ENCODE measurements at places on chromosomes 11 and 22.

GRCh38 chr11:117861151-117862018 lies 15.1 kb downstream of the FXYD6 start:
- peak; percentile 15 for DNase-seq

GRCh38 chr22:21054714-21055563 lies 9.2 kb downstream of the LRRC74B start:
- DNase-seq = no peak

DNA sequence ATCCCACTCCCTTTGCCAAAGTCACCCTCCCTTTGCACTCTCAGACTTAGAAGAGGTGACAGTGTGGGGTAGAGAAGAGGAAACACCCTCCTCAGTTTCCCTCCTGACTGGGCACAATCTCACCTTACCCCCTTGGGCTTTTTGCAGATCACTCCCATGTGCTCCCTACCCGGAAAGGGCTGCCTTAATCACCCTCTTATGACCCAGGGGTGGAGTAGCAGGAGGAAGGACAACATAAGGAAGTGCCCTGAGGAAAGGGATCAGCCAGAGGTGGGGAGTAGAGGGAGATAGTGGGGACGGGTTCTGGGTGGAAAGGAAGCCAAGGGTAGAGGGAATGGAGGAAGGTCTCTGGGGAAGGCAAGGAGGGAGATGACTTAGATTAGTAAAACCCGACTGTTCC lies 52.0 kb downstream of the NRXN2 start:
- DNase-seq = no peak

DNA sequence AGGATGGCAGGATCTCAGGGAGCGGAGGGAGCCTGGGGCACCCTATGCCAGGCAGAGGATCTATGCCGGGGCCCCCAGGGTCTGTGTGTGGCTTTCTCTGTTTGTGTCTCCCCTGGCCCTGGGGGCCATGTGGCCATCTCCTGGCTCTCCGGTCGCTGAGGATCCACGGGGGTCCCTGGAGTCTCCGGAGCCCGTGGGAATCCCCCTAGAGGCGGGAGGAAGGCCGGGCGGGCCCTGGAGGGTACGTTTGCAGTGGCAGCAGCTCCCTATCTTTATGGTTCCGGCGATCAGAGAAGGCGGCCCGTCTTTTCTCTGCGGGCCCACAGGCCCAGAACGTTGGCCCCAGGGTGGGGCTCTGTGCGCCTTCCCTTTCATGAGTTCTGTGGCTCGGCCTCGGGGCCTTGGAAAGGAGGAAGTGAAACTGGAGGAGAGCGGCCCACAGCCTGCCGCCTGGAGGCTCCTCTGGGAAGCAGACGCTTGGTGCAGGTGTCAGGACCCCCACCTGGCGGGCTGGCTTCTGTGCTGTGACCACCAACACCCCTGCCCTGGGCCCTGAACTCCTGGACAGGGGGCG lies 82.1 kb downstream of the KCNQ1 start:
- no peak for DNase-seq

DNA sequence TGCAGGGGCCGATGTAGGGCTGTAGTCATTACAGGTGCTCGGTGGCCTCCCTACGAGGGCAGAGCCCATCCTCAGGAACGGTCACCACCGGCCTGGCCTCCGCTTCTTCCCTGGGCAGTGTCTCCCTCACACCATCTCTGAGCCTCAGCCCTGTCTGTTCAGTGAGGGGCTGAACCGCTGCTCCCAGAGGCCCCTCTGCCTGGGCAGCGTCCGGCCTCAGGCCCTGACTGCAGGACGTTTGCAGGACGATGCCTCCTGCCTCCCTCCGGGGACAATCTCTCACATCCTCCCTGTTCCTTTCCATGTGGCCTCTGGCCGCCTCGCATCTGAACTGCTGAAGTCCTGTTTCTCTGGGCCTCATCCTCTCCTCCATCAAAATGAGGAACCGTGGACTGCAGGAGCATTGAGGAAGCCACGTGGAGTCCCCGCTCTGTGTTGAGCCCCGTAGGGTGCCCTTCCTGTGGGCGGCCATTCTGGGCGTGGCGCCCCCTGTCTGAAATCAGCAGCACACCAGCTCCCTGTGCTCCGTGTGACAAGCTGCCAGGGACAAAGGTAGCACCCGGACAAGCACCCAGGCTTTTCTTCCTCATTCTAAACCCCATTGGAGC lies 933.5 kb downstream of the BRD1 start:
- DNase-seq = no peak

GRCh38 chr11:77053217-77054015 lies 13.4 kb upstream of the CAPN5 start:
- DNase-seq = no peak

DNA sequence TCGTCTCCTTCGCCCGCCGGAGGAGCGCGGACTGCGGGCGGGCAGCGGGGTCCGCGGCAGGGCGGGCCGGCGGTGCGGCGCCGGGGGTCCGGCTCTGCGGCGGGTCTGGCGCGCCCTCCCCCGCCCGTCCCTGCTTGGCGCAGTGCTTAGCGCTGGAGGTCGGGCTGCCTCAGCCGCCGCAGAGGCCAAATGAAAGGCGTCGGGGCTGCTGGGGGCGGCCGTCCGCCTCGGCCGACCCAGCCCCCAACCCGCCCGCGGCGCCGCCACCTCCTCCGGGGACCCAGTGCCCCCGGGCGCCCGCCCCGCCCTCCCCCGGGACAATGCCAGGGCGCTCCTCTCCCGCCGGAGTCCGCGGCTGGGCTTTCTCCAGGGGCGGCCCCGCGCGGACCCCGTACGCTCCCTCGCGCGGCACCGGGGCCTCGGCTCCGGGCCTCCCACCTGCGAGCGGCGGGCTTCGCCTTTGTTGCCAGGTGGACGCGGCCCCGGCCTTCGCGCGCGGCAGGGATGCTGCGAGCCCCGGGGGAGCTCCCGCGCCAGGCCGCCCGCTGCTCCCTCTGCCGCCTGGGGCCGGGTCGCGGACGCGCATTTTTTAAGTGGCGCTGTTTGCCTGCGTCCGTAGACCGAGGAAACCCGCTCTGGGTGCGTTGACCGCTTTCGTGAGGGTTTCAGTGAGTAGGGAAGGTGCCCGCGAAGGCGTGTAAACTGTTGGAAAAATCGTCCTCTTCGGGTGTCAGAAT lies 583 bp downstream of the APLP2 start:
- peak; percentile 28 for DNase-seq

- DNase-seq = no peak
Measured at GRCh38 chr22:26485013-26485412, 1.3 kb downstream of the SRRD start.

GRCh38 chr11:26330262-26330661 lies 1.7 kb upstream of the ANO3 start:
- DNase-seq = no peak

DNA sequence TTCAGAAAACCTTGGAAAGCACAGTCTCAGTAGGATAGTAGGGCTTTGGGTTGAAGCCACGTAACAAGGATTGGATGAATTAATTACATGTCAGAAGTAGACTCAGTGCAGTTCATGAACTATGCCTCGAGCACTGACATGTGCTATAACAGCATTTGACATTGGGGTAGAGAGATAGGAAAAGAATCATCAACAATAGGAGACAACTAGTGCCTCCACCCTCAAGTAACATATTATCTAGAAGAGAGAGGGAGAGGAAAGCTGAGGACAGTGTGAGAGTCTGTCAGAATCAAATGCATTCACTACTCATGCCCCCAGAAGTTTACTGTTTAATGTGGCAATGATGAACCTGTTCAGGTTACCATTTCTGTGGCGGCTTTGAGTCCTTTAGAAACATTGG lies 26.4 kb downstream of the MMP13 start:
- DNase-seq = no peak

DNA sequence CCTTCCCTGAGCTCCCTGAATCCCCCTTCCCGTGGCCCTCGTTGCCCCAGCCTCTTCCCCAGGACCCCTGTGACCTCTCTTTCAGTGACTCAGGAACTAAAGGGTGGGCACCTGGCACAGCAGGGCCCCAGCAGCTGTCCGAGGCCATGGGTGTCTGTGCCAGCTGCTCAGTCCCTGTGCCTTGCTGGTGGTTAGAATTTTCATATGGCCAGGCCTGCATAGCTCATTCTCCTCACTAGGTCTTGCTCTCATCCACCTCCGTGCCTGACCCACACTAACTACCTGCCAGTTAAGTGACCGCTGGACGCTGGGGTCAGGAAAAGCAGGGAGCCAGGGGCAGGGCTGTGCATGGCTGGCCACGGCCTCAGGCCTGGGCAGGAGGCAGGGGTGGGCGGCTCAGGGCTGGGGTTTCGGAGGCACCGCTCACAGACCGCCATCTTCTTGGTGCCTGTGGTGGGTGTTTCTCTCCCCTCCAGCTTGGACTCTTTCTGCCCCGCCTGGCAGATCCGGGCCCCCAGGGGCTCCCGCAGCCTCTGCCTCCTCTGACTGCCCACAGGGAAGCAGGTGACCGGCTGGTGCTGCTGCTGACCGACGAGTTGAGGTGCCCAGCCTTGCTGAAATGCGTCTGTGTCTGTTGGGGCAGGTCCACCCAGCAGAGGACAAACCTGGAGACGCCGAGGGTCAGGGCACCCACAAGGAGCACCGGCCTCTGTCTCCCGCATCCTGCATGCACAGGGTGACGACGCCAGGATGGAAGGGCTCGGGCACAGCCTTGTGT lies 20.3 kb downstream of the MRGPRD start:
- DNase-seq = no peak

GRCh38 chr11:76604626-76605241 lies 65.8 kb downstream of the LRRC32 start:
- peak; percentile 67 for DNase-seq

GRCh38 chr11:69035150-69035945 lies 13.4 kb upstream of the TPCN2 start:
- DNase-seq = peak; percentile 39

- no peak for DNase-seq
Measured at GRCh38 chr22:20937031-20937793, 20.0 kb downstream of the CRKL start.

- DNase-seq = peak; percentile 91
Measured at GRCh38 chr22:30325065-30325720, 1.5 kb downstream of the TBC1D10A start.

DNA sequence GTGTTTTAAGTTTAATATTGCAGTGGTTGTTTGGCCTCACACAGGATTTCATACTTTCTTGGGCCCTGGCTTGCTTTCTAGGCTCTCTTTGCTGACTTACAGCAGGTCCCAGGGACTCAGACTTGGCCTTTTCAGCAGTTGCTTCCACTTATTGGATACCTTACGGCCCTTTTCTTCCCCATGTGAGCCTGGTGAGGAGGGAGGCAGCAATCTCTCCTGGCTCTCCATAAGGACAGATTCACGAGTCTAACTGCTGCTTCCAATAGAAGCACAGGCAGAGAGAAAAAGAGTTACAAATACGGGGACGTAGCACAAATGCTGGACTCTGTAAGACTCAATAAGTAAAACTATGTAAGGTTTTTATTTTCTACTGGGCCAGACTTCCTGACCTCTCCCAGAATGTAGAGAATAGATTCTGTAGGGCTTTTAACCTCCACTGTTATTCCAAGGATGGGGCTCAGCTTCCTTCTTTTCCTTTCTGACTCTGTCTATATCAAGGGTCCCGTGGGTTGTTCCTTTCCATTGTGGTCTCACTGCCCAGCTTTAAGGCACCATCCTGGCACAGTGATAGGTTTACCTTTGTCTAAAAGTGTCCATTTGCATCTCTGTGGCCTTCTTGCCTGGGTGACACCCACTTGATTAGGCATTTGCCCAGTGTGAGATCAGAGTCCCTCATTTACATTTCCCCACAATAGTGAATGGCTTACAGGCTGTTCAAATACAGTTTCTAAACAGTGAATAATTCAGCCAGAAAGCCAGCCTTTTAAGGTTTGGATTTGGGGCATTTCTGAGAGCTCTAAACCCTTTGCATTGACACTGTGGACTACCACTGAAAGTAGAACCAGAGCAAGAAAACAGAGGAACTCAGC lies 92.8 kb downstream of the RASSF10 start:
- no peak for DNase-seq

DNA sequence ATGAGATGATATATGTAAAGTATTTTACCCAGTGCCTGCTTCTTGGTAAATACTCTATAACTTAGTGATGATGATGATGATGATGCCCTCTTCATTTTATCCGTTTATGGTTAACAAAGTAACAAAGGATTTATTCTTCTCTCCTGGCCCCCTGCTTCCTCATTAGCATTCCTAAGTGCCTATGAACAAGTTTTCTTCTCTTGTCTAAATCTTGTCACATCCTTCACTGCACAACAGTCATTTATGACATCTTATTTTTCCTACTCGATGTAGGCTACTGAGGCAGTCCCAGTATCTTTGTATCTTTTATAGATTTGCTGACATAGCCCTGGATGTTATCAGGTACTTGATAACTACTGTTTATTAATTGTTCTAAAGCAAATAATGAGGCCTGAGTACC lies 754.4 kb upstream of the ARHGAP42 start:
- DNase-seq = no peak

GRCh38 chr22:25843660-25844405 lies 101.8 kb downstream of the MYO18B start:
- DNase-seq = no peak

DNA sequence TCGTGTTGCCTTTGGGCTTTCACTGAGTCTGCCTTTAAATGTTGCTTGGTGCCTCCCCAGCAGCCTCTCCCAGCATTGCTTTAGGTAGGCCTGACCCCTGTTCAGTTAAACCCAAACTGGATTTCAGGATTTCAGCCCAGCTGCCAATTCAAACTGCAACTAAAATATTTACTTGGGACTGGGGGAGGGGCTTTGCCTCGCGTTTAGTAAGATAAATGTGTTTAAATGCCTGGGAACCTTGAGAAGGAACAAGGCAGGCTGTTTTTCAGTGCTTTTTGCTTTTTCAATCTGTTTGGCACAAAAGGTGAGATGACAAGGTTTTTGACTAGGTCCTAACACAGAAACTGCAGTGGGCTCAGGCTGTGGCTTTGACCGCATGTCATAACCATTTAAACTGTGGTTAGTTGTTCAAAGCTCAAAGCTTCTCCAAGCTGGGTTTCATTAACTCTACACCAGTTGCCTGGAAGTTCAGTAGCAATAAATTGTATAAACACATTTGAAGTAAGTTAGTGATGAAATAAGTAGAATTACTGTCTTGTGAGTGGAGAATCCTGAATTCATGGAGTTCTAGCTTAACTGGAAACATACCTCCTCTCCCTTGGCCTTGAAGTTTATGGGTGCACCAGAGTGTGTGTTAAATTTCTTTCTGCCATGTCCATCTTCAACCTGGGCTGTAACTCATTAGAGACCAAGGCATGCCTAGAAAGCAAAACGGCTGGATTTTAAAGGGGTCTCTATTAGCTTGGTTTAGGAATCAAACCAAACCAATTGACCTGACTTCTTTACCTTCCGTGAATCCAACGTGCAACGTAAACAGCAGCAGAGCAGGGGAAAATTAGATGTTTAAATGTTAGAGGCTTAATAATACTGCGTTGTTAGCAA lies 3.6 kb downstream of the PKNOX2 start:
- DNase-seq = peak; percentile 58

DNA sequence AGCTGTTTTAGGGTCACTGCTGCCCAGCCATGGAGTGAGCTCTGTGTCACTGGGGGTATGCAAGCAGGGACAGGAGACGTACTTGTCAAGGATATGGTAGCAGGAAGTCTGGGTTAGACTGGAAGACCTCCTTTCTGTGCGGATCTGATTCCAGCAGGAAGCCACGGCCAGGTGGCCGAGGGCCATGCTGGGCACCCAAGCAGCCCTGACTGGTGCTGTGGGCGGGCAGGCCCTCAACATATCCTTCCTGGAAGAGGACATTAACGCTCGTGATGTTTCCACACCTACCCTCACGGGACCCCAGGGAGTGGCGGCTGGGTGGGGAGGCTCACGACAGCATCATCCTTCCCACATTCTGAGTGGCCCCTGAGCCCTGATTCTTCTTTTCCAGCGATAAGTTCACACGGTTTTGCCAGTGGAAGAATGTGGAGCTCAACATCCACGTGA lies 8.7 kb upstream of the ANKRD13D start:
- no peak for DNase-seq

Measured in cardiac fibroblast (primary cell).